ENCODE measurements at places on chromosomes 6 and 20. TPM values are rescaled to one million over a fixed set of nuclear protein-coding genes. Genes with fewer than 3 reads are reported as not detected.

DLK2 gene
- 5.1 TPM for total RNA-seq

ZSWIM1 gene
- 6.4 TPM for total RNA-seq

USP49 gene
- 0.95 TPM for total RNA-seq

ARMH2 gene
- not detected for total RNA-seq

ADGB gene
- total RNA-seq: not detected

SLC22A2 gene
- not detected for total RNA-seq

CLPSL1 gene
- not detected for total RNA-seq

RTF2 gene
- total RNA-seq: 89.5 TPM

C6orf15 gene
- not detected for total RNA-seq

TPX2 gene
- total RNA-seq: 98.6 TPM

SRXN1 gene
- total RNA-seq: 237 TPM

KIF25 gene
- total RNA-seq: 0.05 TPM

GLP1R gene
- not detected for total RNA-seq

ZC2HC1B gene
- total RNA-seq: not detected

MYLK4 gene
- 0.12 TPM for total RNA-seq

CEBPB gene
- 257 TPM for total RNA-seq

HNF4A gene
- total RNA-seq: 15.4 TPM

SLC22A3 gene
- 49.6 TPM for total RNA-seq

UBE2V1 gene
- total RNA-seq: 110 TPM

SALL4 gene
- 1.4 TPM for total RNA-seq

CSNK2A1 gene
- total RNA-seq: 147 TPM

ZBP1 gene
- total RNA-seq: not detected

NKX2-2 gene
- total RNA-seq: not detected

Data from A549 treated with GW870086 at 1 μM for 4 hours (cell line).